Activated CD4-positive, alpha-beta memory T cell treated with anti-CD3 and anti-CD28 coated beads for 36 hours (primary cell): ENCODE measurements at places on chromosomes 16 and 17.

DNA sequence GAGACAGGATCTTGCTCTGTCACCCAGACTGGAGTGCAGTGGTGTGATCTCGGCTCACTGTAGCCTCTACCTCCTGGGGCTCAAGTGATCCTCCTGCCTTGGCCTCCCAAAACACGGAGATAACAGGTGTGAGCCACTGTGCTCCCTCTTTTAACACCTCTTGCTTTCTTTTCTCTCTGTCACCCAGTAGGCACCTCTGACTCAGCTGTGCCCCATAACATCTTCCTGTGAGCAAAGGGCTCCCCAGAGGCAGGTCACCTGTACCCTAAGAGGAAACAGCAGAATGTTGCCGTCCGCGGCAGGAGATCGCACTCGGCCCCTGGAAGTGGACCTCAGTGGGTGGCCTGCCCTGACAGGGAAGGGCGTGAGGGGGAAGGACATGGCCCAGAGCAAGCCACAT, 918 bp upstream of the NLRC3 start:
- peak; percentile 74 for DNase-seq

DNA sequence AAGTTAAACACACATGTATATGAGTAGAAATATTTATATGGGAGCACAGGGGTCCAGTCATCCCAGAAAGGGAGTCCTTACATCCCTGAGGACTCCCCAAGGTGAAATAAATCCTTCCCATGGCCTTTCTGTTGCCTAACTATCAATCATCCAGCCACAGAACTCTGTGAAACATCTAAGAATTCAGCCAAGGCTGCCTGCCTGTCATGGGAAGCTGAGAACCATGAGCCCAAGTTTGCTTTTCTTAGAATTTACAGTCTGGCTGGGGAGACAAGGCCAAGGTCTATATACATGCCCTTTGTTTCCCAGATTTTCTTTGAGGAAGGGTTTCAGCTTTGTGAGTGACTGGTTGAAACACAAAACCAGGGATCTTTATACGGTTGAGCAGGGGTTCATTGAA, 15.8 kb downstream of the MYL4 start:
- DNase-seq = no peak

- DNase-seq = no peak
Observed at GRCh38 chr17:42271779-42272035, 4.5 kb downstream of the STAT5B start.

- no peak for DNase-seq
Observed at GRCh38 chr17:48152289-48152688, 44.7 kb downstream of the SNX11 start.

DNA sequence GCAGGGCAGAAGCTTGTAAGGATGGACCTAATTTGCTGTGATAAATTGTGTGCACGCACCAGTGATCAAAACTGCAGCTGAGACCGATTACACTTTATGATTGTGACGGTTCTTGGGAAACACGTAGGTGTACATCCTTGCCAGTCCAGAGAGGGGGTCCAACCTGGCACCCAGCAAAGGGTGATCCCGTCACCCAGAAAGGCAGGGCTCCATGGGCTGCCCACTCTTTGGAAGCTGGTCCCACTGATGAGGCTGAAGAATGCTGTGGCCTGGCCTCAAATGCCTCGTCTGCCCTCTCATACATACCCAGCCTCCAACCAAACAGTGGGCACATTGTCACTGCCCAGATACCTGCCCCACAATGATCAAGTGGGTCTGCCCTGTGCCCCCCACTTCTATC, 132.0 kb downstream of the C16orf78 start:
- DNase-seq = no peak

GRCh38 chr17:47638903-47639302, 10.8 kb upstream of the KPNB1 start:
- no peak for DNase-seq

DNA sequence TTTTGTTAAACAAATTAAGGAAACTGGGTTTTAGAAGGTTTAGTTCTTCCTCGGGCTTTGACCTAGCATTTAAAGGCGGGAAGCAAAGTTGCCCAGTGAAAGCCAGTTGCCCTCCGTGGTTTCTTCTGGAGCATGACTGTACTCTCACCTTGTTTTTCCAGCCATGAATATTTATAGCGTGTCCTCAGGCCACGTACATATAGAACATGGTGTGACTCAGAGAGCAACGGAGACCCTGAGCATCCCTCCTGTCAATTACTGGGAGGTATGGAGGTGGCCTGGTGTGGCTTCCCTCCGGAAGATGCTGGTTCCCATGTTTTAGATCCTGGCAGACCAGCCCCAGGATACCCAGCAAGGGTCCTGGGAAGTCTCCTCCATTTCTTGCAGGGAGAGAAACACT, 48.4 kb downstream of the AKAP1 start:
- no peak for DNase-seq

GRCh38 chr16:8576141-8577004, 13.9 kb downstream of the TMEM114 start:
- no peak for DNase-seq

- no peak for DNase-seq
Observed at GRCh38 chr17:11097121-11097520, 143.9 kb upstream of the SHISA6 start.

DNA sequence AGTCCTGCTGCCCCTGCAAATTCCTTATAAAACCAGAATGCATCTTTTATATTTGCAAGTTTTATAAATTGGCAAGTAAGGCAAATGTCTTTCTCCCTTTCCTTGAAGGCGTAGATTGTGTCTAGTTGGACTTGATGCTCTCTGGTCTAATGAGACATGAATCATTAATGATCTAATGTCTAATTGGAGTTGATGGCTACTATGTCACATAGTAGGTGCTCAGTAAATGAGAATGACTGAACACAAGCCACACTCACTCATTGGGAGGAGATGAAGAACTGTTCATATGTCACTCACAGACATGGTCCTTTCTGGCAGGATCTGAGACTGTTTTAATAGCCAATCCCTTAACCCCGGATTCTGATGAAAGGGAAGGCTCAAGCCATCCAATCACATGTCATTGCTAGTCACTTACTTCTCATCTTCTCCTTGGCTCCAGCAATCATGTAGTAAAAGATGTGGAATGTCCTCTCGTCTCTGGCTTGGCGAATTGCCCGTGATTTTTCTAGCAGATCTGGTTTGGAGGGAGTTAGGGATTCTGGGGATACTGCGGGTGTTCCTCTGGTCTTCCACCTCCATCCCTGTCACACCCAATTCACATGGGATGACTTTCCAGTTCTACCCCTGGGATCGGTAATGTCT, 81.0 kb downstream of the MYH11 start:
- DNase-seq = no peak

GRCh38 chr17:18961634-18962493, 9.9 kb downstream of the SLC5A10 start:
- DNase-seq = peak; percentile 64

GRCh38 chr16:50369133-50369804, 481 bp upstream of the BRD7 start:
- DNase-seq = no peak

GRCh38 chr17:77356690-77357201, 216.0 kb downstream of the SEC14L1 start:
- no peak for DNase-seq

DNA sequence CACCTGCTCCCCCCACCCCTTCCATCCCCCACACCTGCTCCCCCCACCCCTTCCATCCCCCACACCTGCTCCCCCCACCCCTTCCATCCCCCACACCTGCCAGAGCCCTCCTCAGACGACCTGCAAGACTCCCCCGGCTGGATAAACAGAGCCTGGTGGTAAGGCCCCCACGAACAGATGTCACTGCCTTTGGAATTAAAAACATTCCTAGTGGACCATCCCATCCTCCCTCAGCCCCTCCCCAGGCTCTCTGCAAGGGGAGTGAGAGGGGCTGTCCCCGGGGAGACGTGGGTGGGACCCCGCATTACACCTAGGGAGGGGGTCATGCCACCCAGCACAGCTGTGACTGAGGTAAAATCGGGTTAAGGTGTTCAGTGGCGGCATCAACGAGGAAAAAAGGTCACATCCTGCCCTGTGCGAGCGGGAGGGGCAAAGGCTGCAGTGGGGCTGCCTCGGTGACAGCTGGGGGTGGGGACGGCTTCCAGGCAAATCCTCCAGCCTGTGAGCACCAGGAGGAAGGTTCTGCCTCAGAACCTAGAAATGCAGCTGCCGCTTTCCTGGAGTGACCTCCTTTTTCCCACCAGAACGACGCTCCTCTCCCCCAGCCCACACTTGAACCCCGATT, 38.7 kb downstream of the TIMM22 start:
- no peak for DNase-seq

DNA sequence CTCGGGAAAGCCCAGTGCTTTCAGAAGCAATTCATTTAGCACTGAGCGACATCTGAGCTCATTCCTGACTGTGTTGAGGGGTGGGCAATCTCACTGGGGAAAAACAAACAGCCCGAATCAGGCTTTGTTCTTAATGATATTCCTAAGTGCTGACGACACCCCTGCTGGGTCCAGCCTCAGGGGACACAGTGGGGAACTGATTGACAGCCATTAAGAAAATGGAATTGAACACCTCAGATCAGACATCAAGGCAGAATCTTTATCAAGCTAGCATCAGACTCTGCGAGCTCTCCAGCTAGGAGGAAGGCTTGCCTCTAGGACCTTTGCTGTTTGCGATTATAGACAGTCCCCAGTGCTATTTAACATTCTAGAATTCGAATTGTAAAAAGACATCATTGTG, 22.5 kb upstream of the LYRM9 start:
- DNase-seq = no peak

- DNase-seq = no peak
Observed at GRCh38 chr17:43609613-43610385, 51.9 kb downstream of the MEOX1 start.

GRCh38 chr17:36876966-36877365, 60.3 kb upstream of the LHX1 start:
- DNase-seq = no peak

GRCh38 chr17:14340857-14341754, 40.2 kb downstream of the HS3ST3B1 start:
- DNase-seq = no peak

- no peak for DNase-seq
Observed at GRCh38 chr17:70109497-70109896, 34.5 kb downstream of the KCNJ16 start.

DNA sequence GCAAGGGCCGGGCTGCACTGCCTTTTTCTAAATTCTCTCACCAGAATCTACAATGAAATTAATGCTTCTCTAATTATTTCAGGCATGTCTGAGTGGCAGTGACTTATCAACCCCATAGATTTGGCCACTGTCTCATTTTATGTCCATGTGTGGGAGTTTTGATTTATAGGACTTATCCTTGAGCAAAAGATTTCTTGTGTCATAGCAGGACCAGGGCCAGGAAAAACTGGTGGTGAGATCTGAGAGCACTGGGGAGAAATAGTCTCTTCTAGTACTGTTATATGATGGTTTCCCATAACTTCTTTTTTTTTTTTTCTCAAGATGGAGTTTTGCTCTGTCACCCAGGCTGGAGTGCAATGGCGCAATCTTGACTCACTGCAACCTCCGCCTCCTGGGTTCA, 1.5 kb upstream of the KRT23 start:
- DNase-seq = no peak

- DNase-seq = no peak
Observed at GRCh38 chr17:32283745-32284201, 18.1 kb downstream of the RHBDL3 start.

GRCh38 chr17:72525225-72526015, 404.6 kb downstream of the SOX9 start:
- no peak for DNase-seq

DNA sequence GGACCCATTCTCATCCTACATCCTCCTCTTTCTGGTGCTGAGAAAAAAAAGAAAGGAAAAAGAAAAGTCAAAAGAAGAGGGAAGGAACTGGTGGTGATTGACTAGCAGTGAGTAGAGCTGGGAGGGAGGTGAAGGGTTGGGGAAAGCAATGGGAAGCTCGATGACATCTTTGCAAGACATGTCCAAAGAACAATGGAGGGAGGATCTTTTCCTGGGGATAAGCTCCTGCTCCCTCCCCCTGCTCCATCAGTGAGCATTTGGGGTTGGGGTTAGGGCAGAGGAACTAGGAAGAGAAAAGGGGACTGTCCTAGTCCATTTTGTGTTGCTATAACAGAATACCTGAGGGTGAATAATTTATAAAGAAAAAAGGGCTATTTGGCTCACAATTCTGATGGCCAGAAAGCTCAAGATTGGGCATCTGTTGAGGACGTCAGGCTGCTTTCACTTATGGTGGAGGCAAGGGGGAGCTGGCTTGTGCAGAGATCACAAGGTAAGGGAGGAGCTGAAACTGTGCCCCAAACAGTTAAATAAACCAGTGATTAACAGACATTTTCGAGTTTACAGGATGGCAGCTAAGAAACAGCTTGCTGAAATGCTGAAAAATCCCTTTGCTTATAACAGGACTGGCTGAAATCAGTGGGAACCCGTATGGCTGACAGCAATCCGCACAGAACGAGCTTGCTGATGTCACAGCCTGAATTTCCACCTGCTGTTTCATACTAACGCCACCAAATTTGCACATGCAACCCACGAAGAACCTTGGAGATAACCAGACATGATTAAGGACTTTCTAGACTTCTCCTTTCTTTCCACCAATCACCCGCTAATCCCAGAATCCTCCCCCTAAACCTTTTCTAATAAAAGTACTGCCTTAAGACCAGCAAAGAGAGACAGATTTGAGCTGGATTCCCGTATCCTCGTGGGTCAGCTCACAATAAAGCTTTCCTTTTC, 1.6 kb upstream of the ODF4 start:
- DNase-seq = no peak
